ENCODE measurements at places on chromosomes 3 and 15. TPM values are rescaled to one million over a fixed set of nuclear protein-coding genes. Genes with fewer than 3 reads are reported as not detected.

The IGSF11 gene
- total RNA-seq, result 13.7 TPM

- H3K27ac ChIP-seq, result no peak overlapping the region
- H3K4me3 ChIP-seq, result no peak overlapping the region
- no peak for DNase-seq
- H3K36me3 ChIP-seq, result no peaks in the 10 kb centered on the region
Observed at GRCh38 chr15:23446215-23447106, 582 bp downstream of the GOLGA6L2 start.

DNA sequence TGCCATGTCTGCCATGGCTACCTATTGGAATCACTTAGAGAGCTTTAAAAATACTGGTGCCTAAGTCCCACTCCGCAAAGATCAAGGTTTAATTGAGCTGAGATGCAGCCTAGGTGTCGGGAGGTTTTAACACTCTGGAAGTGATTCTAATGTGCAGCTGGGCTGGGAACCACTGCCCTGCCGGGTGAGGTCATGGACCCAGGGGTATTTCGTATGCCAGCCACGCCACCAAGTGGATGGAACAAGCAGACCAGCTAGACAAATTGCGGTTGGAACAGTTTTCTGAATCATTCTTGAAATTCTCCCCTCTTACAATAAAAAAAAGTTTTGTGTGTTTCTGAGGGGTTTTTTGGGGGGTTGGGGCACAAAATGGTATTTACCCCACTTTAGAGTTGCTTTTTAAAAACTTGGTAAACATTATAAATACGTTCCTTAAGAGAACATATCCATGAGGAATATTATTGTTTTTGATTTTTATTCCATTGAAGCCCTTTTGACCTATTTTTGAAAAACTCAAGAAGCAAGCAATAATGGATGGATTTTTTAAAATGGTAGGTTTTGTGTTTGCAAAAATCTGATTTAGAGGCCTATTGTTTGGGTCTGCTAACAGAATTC is 66.2 kb upstream of the CSTA start:
- H3K4me1 ChIP-seq, result peaks cover 3% of the 10 kb centered on the region
- H3K27me3 ChIP-seq, result peaks cover 8% of the 10 kb centered on the region
- no peak overlapping the region for H3K4me3 ChIP-seq
- no peak for DNase-seq

The STRIT1 gene
- total RNA-seq, result not detected

The ACP3 gene
- total RNA-seq, result 1.8 TPM

The SLC12A1 gene
- total RNA-seq, result not detected

The SIDT1 gene
- 1.2 TPM for total RNA-seq

The MEIS2 gene
- 53.8 TPM for total RNA-seq

DNA sequence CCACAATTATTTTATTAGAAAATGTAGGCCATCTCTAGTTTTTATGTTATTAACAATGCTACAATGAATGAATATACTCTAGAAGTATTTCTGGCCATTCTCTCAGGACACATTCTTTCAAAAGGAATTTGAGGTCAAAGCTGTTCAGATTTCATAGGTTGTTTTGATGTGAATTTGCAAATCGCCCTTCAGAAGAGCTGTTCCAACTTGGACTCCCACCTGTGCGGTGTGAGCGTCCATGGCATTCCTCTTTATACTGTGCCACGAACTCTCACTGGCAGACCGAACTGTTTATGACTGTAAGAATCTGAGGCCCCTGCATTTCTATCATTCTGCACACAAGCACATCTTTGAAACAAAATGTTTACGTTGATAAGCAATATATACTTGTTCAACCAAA is 18.6 kb upstream of the SLC24A5 start:
- H3K4me1 ChIP-seq, result no peaks in the 10 kb centered on the region
- H3K27ac ChIP-seq, result no peak overlapping the region
- no peaks in the 10 kb centered on the region for H3K27me3 ChIP-seq

The CCR9 gene
- not detected for total RNA-seq

The LYZL4 gene
- not detected for total RNA-seq

- DNase-seq, result no peak
- H3K36me3 ChIP-seq, result no peaks in the 10 kb centered on the region
- no peaks in the 10 kb centered on the region for H3K4me1 ChIP-seq
- H3K27ac ChIP-seq, result no peak overlapping the region
Observed at GRCh38 chr3:18864933-18865731, 283.2 kb upstream of the KCNH8 start.

- peaks cover 4% of the 10 kb centered on the region for H3K36me3 ChIP-seq
- no peaks in the 10 kb centered on the region for H3K27me3 ChIP-seq
- no peak for DNase-seq
- peak overlapping the region; percentile 42 for H3K27ac ChIP-seq
- no peak overlapping the region for H3K4me3 ChIP-seq
Observed at GRCh38 chr3:171646357-171647133, 163.7 kb downstream of the PLD1 start.

DNA sequence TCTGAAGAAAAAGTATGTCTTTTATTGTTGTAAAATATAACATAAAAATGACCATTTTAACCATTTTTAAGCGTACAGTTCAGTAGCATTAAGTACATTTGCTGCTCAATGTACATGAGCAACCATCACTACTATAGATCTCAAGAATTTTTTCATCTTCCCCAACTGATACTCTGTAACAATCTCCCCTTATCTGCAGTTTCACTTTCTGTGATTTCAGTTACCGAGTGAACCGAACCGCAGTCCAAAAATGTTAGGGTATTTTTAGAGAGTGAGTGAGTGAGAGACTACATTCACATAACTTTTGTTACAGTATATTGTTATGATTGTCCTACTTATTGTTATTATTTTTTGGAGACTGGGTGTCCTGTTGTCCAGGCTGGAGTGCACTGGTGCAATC is 9.0 kb upstream of the SLC25A26 start:
- no peak overlapping the region for H3K27ac ChIP-seq
- DNase-seq, result no peak
- no peaks in the 10 kb centered on the region for H3K4me1 ChIP-seq
- H3K4me3 ChIP-seq, result no peak overlapping the region
- no peaks in the 10 kb centered on the region for H3K27me3 ChIP-seq
- H3K36me3 ChIP-seq, result no peaks in the 10 kb centered on the region

- DNase-seq, result no peak
- H3K4me3 ChIP-seq, result peak overlapping the region; percentile 40
- peak overlapping the region; percentile 41 for H3K27ac ChIP-seq
Observed at GRCh38 chr3:72177075-72178050, 392.4 kb upstream of the PROK2 start.

GRCh38 chr15:98968576-98968975 is 39.0 kb downstream of the PGPEP1L start:
- no peaks in the 10 kb centered on the region for H3K36me3 ChIP-seq
- DNase-seq, result peak; percentile 72
- H3K27me3 ChIP-seq, result no peaks in the 10 kb centered on the region
- peaks cover 4% of the 10 kb centered on the region for H3K4me1 ChIP-seq
- no peak overlapping the region for H3K27ac ChIP-seq

GRCh38 chr3:42647821-42648459 is 5.6 kb upstream of the ZBTB47 start:
- peak overlapping the region; percentile 23 for H3K27ac ChIP-seq
- peaks cover 71% of the 10 kb centered on the region for H3K36me3 ChIP-seq
- H3K4me3 ChIP-seq, result no peak overlapping the region
- peaks cover 33% of the 10 kb centered on the region for H3K4me1 ChIP-seq
- H3K27me3 ChIP-seq, result no peaks in the 10 kb centered on the region

The GOLGA8T gene
- total RNA-seq, result not detected

The TGM4 gene
- not detected for total RNA-seq

- peaks cover 19% of the 10 kb centered on the region for H3K36me3 ChIP-seq
- H3K27ac ChIP-seq, result no peak overlapping the region
- no peaks in the 10 kb centered on the region for H3K27me3 ChIP-seq
- H3K4me1 ChIP-seq, result peaks cover 30% of the 10 kb centered on the region
Observed at GRCh38 chr3:48952510-48953118, 34.0 kb downstream of the ARIH2 start.

The FRMD5 gene
- total RNA-seq, result 0.52 TPM

DNA sequence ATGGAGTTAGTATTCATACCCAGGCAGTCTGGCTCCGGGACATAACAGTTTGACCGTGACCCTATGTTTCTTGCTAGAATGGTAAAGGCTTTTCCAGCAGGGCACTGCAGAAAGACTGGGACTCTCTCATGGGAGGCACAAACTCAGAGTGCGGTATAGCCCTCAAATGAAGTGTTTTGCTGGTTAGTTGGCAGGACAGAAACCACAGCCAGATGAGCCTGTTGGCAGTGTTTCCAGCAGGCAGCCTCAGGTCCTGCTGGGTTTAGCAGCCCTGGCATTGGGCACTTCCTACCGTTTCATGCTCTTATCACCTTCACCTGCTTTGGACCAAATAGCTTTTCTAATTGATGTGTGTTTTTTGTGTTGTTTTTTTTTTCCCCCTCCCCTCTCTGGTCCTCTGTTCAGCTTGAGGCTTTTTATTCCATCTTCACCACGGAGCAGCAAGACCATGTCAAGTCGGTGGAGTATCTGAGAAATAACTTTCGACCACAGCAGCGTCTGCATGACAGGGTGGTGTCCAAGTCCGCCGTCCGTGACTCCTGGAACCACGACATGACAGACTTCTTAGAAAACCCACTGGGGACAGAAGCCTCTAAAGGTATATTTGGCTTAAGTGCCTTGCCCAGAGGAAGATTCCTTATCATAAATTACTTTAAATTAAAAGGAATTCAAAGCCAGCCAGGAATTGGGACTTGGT is 205.6 kb downstream of the FEZF2 start:
- no peak overlapping the region for H3K4me3 ChIP-seq
- H3K36me3 ChIP-seq, result peaks cover 5% of the 10 kb centered on the region
- H3K27ac ChIP-seq, result no peak overlapping the region
- peaks cover 4% of the 10 kb centered on the region for H3K4me1 ChIP-seq
- DNase-seq, result no peak

The MAP3K13 gene
- total RNA-seq, result 12.8 TPM

The GNAT1 gene
- total RNA-seq, result not detected

DNA sequence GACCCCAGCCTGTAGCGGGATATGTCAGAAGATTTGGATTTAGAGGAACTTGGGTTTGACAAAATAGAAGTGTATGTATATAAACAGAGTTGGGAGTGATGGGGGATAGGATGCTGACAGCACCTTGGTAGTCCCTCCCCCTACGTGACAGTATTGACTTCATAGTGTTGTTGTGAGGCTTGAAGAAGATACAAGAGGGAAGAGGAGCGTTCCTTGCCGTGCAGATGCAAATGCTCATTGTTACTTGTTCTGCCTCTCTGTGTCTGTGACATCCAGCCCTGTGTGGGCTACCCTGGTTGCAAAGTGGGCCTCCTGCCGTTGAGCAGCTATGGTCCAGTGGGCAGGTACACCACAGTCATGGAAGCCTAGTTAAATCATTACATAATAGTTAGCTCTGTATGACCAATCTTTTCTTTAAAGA is 45.0 kb downstream of the SMAD3 start:
- no peak for DNase-seq
- H3K36me3 ChIP-seq, result no peaks in the 10 kb centered on the region
- no peaks in the 10 kb centered on the region for H3K27me3 ChIP-seq
- no peak overlapping the region for H3K4me3 ChIP-seq
- H3K27ac ChIP-seq, result peak overlapping the region; percentile 57
- H3K4me1 ChIP-seq, result peaks cover 75% of the 10 kb centered on the region

DNA sequence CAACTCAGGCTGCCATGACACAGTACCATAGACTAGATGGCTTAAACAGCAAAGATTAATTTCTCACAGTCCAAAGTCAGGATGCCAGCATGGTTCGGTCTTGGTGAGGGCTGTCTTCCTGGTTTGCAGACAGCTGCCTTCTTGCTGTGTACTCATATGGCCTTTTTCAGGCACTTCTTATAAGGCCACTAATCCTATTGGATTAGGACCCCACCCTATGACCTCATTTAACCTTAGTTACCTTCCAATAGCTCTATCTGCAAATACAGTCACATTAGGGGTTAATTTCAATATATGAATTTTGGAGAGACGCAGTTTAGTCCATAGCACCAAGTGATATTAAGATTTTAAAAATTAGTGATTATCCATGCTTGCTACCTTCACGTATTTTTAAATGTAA is 297.8 kb downstream of the WDR72 start:
- no peak overlapping the region for H3K4me3 ChIP-seq
- no peaks in the 10 kb centered on the region for H3K36me3 ChIP-seq
- no peak for DNase-seq
- no peaks in the 10 kb centered on the region for H3K4me1 ChIP-seq
- no peak overlapping the region for H3K27ac ChIP-seq
- no peaks in the 10 kb centered on the region for H3K27me3 ChIP-seq

DNA sequence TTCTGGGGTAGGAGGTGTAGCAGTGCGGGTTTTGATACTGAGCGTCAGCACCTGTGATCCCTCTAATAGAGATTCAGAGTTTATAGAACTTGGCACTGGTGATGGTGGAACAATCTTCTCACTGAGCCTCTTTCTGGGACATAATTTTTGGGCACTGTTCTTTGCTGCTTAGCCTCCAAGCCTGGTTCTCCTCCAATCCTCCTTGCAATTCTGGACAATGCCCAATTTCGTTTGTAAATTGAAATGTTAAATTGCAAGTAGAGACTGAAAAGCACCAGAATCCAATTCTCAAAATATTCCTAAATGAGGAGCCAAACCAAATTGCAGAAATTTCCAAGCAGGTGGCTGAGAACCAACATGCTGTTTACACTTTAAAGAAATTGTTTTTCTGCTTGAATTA is 149.8 kb upstream of the ABI3BP start:
- no peak overlapping the region for H3K4me3 ChIP-seq
- H3K36me3 ChIP-seq, result no peaks in the 10 kb centered on the region
- no peaks in the 10 kb centered on the region for H3K27me3 ChIP-seq
- peaks cover 5% of the 10 kb centered on the region for H3K4me1 ChIP-seq
- no peak overlapping the region for H3K27ac ChIP-seq

- H3K36me3 ChIP-seq, result no peaks in the 10 kb centered on the region
- H3K27ac ChIP-seq, result no peak overlapping the region
- H3K4me1 ChIP-seq, result peaks cover 13% of the 10 kb centered on the region
- DNase-seq, result no peak
- H3K27me3 ChIP-seq, result no peaks in the 10 kb centered on the region
Observed at GRCh38 chr15:79682285-79682684, 214.5 kb downstream of the MTHFS start.

The FOXB1 gene
- total RNA-seq, result not detected

- DNase-seq, result peak; percentile 70
- H3K27me3 ChIP-seq, result no peaks in the 10 kb centered on the region
Observed at GRCh38 chr3:187678726-187679268, 8.6 kb upstream of the SST start.

The CRABP1 gene
- total RNA-seq, result not detected

GRCh38 chr15:67433495-67434099 is 87.3 kb upstream of the C15orf61 start:
- no peaks in the 10 kb centered on the region for H3K4me1 ChIP-seq
- H3K27ac ChIP-seq, result no peak overlapping the region
- H3K27me3 ChIP-seq, result no peaks in the 10 kb centered on the region

GRCh38 chr15:67839499-67839928 is 331 bp downstream of the RNU6-1 start:
- no peaks in the 10 kb centered on the region for H3K36me3 ChIP-seq
- peak overlapping the region; percentile 99 for H3K27ac ChIP-seq
- peaks cover 18% of the 10 kb centered on the region for H3K27me3 ChIP-seq
- H3K4me1 ChIP-seq, result peaks cover 52% of the 10 kb centered on the region
- no peak for DNase-seq

All from esophagus muscularis mucosa (tissue), 4 donors.